ENCODE measurements at places on chromosomes 1 and 21.

DNA sequence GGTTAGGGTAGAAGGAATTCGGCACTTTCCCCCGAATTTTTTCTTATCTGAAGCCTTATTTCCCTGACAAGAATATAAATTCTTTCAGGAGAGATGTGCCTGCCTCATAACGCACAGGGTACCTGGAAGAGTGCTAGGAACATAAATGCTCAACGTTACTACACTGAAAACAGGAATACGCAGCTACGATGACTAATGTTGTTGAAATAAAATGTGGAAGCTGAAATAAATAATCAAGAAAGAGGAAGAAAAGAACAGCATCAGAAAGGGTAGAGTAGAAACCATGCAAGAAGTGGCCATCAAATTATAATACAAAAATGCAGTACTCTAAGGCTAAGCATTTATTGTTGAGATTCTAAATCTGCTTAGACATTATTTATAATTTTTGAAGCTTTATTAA, 33.9 kb downstream of the SLC66A1 start:
- DNase-seq: no peak

- no peak for DNase-seq
Measured at GRCh38 chr1:31633117-31633516, 11.6 kb downstream of the PEF1 start.

DNA sequence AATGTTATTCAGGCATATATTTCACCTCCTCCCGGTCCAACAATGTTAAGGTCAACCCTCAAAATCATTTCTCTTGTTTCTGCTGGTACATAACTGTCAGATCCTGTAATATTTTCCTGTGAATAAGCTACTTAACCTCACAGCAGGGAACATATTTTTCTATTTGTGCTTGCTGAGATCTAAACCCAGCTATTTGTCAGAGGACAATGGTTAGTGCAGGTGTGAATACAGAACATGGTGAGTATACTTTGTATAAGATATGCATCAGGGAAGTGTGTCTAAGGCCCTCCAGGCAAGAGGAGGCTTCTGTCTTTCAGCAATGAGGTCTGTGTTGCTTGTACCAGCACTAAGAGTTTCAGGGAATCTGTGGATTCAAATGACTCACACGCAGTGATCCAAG, 970.6 kb downstream of the NCAM2 start:
- DNase-seq: no peak

- DNase-seq: no peak
Measured at GRCh38 chr21:40120940-40121575, 253.8 kb downstream of the PCP4 start.
